Activated CD4-positive, alpha-beta T cell treated with anti-CD3 and anti-CD28 coated beads, Interleukin-2, amount 10 ng/mL, durations not matched to agents 7 days and 5 days (primary cell): ENCODE measurements at places on chromosomes 3 and 15. TPM values are rescaled to one million over a fixed set of nuclear protein-coding genes. Genes with fewer than 3 reads are reported as not detected.

DNA sequence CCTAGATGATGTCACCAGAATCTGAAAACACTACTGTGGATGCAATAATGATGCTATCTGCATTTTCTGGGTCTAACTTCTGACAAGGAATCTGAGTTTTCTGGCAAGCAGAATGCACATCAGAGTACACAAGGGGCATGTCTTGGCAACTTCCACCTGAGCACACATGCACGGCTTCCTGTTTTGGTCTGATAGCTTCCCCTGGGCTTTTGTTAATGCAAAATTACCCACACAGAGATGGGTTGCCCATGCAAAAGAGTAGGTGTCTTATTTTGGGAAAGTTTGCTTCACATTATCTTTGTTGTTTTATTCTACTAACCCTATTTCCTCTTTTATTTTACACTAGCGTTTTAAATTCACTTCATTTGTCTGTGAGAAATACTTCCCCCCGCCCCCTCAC, 74.2 kb upstream of the SATB1 start:
- peaks cover 63% of the 10 kb centered on the region for H3K36me3 ChIP-seq
- H3K4me1 ChIP-seq: peaks cover 38% of the 10 kb centered on the region
- peak; percentile 37 for DNase-seq
- peak overlapping the region; percentile 15 for H3K4me3 ChIP-seq
- H3K27ac ChIP-seq: peak overlapping the region; percentile 88

DNA sequence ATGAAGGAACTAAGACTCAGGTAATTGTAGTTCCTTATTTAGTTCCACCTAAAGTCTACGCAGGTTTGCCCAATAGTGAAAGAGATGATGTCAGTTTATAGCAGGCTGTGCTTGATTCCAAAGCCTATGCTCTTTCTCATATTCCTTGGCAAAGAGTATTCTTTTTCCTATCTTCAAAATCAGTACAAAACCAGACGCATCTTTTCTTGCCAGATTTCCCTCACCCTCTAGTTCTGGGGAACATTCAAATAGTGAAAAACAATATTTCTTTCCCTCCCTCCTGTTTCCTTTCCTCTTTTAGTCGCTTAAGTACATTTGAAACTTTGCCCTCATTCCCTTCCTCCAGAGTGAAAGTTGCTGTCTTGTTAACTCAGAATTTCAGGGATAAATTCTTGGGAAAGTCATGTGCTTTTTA, 134.6 kb upstream of the PDZRN3 start:
- H3K27me3 ChIP-seq: no peaks in the 10 kb centered on the region
- H3K36me3 ChIP-seq: no peaks in the 10 kb centered on the region

The TLR9 gene
- 0.55 TPM for total RNA-seq

DNA sequence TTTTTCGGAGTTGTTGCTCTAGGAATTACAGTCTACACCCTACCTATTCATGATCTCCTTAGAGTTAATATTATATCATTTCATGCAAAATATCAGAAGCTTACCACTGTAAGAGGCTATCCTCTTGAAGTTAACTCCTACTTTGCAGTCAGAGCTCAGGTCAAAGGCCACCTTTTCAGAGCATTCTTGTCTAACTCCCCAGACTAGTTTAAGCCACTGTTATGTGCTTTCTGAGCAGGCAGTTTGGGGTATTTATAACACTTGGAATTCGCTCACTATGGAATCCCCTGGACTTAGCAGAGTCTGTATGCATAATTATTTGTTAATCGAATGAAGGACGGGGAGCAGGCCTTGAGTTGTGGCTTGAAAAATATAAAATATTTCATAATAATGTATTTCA, 21.7 kb downstream of the MED12L start:
- no peaks in the 10 kb centered on the region for H3K4me1 ChIP-seq
- no peak overlapping the region for H3K4me3 ChIP-seq
- no peak overlapping the region for H3K27ac ChIP-seq
- peaks cover 8% of the 10 kb centered on the region for H3K27me3 ChIP-seq
- no peak for DNase-seq

- DNase-seq: no peak
- H3K27ac ChIP-seq: no peak overlapping the region
- H3K36me3 ChIP-seq: no peaks in the 10 kb centered on the region
- H3K27me3 ChIP-seq: peaks cover 24% of the 10 kb centered on the region
- no peak overlapping the region for H3K4me3 ChIP-seq
Measured at GRCh38 chr3:134652409-134652831, 1.6 kb upstream of the KY start.

DNA sequence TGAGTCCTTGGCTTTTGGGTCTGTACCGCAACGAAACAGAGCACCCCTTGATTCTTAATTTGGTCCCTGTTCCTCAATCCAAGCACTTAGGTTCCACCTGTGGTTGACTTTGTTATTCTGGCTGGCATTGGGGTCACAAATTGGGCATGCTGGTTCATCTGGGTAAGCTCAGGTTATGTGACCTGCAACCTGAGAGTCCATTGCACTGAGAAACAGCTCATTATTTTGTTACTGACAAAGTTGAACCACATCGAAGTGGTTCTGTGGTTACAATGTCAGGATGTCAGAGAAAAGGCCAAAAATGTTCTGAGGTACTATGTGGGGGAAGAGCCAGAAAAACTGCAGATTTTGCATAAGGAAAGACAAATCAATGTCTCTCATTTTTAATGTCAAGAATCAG, 74.2 kb downstream of the ZNF621 start:
- no peak for DNase-seq
- H3K4me1 ChIP-seq: peaks cover 4% of the 10 kb centered on the region
- H3K36me3 ChIP-seq: no peaks in the 10 kb centered on the region
- H3K27ac ChIP-seq: no peak overlapping the region
- H3K4me3 ChIP-seq: no peak overlapping the region

DNA sequence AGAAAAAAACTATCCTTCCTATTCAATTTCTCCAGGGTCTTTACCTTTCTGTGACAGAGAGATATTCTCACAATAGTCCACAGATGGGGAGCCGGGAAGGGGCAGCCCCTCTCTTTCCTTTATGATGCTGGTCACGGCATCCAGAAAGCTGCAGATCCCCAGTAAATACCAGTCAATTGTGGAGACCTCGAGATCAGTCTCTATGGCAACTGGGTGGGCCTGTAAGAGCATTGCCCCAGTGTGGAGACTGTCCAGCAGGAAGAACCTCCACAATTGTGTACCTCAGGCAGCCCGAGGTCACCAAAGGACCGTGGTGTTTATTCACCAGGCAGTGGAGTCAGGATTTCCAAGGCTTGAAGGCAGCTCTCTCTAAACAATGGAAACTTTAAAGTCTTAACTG, 291.2 kb downstream of the NTRK3 start:
- no peak overlapping the region for H3K4me3 ChIP-seq
- H3K36me3 ChIP-seq: no peaks in the 10 kb centered on the region
- peaks cover 3% of the 10 kb centered on the region for H3K27me3 ChIP-seq
- H3K4me1 ChIP-seq: no peaks in the 10 kb centered on the region
- no peak overlapping the region for H3K27ac ChIP-seq

DNA sequence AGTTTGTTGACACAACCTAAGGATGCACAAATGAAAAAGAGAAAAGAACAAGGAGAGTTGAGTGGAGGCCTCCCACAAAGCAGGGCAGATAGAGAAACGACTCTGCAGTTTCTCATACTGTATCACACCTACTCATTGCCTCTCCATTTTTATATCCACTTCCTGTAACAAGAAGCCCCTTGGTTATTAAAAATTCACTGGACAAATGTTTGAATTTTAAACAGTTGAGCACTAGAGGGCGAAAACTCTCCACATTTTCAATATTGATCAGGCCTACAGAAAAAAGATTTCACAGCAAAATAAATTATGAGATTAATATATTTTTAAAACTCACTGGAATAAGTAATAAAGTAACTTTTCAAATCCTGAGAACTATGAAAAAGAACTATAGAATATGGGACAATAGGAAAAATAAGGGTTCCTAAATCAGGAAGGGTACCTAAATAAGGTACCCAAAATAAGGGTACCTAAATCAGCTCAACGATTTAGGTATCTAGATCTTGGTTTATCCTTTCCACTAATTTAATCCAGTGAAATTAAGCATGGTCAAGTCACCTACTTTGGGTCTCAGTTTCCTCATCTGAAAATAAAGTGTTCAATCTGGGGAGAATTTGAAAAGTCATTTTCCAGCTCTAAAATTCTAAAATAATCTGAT, 47.0 kb upstream of the PPIB start:
- peaks cover 12% of the 10 kb centered on the region for H3K4me1 ChIP-seq
- H3K27ac ChIP-seq: no peak overlapping the region
- H3K4me3 ChIP-seq: no peak overlapping the region
- DNase-seq: peak; percentile 11
- no peaks in the 10 kb centered on the region for H3K27me3 ChIP-seq
- H3K36me3 ChIP-seq: peaks cover under 1% of the 10 kb centered on the region

The ROPN1 gene
- total RNA-seq: not detected

GRCh38 chr15:50876989-50877360, 31.5 kb upstream of the AP4E1 start:
- H3K27me3 ChIP-seq: peaks cover 10% of the 10 kb centered on the region
- peaks cover 2% of the 10 kb centered on the region for H3K36me3 ChIP-seq
- peaks cover 50% of the 10 kb centered on the region for H3K4me1 ChIP-seq
- peak overlapping the region; percentile 46 for H3K27ac ChIP-seq
- DNase-seq: peak; percentile 82
- peak overlapping the region; percentile 64 for H3K4me3 ChIP-seq

The RASGRP1 gene
- 204 TPM for total RNA-seq

DNA sequence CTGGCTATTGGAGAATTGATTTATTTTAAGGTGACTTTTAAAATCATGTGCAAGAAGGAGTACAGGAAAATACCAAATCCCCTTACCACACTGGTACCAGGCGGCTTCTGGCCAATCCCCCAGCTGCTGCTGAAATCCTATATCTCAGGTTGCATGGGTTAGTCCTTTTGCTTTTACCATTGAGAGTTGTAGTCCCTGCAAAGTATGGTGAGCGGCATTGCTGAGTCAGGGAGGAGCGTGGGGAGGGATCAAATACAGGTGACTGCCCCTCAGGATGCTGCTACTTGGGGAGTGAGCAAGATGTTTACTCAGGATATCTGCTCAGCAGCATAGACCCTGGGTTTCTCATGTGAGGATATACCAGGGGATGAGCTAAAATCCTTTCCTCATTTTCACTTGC, 131.9 kb upstream of the STAC start:
- no peaks in the 10 kb centered on the region for H3K4me1 ChIP-seq
- no peak for DNase-seq
- H3K27ac ChIP-seq: no peak overlapping the region
- H3K27me3 ChIP-seq: no peaks in the 10 kb centered on the region
- H3K36me3 ChIP-seq: no peaks in the 10 kb centered on the region
- no peak overlapping the region for H3K4me3 ChIP-seq

- DNase-seq: no peak
- no peaks in the 10 kb centered on the region for H3K36me3 ChIP-seq
- no peak overlapping the region for H3K27ac ChIP-seq
- peaks cover 6% of the 10 kb centered on the region for H3K4me1 ChIP-seq
Measured at GRCh38 chr3:123126653-123127052, 59.8 kb downstream of the PDIA5 start.

The LPCAT4 gene
- 101 TPM for total RNA-seq

DNA sequence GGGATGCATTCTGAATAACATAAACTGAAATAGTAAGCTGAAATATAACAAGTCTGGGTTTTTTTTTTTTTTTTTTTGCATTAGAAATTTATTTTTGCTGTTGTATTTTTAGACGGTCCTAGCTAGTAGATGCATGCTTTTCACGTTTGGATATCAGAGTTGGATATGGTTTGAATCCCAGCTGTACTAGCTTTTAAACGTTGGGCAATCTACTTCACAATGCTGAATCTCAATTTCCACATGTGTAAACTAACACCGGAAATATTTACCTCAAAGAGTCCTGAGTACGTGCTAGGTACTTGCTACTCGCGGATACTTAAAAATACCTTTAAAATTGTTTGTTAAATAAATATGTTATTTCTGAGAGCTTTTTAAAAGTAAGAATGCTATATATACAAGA, 139.8 kb downstream of the BBX start:
- DNase-seq: no peak
- no peaks in the 10 kb centered on the region for H3K36me3 ChIP-seq
- no peak overlapping the region for H3K27ac ChIP-seq

DNA sequence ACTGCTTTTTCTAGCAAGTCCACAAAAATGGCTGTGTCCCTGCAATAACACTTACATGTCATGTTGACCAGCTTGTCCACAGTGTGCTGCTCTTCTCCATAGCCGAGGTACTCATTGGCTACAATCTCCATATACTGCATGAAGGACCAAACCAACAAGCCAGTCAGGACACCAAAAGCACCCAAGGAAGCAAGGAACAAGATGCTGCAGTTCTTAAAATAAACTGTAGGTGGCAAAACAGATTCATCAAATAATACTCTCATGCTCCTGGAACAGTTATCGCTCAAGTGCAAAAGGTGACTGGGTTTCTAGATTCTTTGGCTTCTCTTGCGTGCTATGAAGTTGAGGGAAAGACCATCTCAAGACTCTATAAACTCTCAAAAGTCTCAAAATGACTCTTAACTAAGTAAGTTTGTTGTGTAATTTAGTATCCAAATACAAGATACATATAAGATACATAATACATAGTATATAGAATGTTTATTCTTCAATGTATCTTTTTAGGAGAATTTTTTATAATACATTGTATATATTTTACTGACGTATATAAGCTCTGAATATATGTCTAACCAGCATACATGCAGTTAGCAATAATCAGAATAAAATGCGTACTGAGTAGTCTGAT, 57.0 kb downstream of the NEK10 start:
- no peaks in the 10 kb centered on the region for H3K4me1 ChIP-seq
- no peak overlapping the region for H3K27ac ChIP-seq
- peak; percentile 16 for DNase-seq
- H3K36me3 ChIP-seq: no peaks in the 10 kb centered on the region

DNA sequence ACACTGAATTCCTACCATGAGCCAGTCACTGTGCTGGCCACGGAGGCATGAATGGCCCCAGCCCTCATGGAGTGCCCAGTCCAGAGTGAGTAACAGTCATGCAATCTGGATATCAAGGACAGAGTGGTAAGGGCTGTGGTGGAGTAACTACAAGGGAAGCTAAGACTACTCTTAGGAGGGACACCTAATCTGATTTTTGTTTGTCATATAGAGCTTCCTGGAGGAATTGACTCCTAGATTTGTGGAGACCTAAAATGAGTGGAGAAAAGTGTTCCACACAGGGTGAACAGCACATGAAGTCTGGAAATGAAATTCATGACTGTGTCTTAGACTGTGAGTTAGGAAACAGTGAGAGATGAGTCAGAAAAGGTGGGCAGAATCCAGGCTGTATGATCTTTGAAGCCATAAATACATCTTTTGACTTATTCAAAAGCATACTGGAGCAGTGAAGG, 219.9 kb downstream of the NFKBIZ start:
- no peak for DNase-seq
- H3K4me3 ChIP-seq: no peak overlapping the region
- H3K27me3 ChIP-seq: no peaks in the 10 kb centered on the region
- no peaks in the 10 kb centered on the region for H3K4me1 ChIP-seq
- H3K27ac ChIP-seq: no peak overlapping the region
- no peaks in the 10 kb centered on the region for H3K36me3 ChIP-seq

GRCh38 chr3:43865887-43866528, 175.3 kb downstream of the ABHD5 start:
- H3K27ac ChIP-seq: no peak overlapping the region
- no peak overlapping the region for H3K4me3 ChIP-seq
- no peaks in the 10 kb centered on the region for H3K4me1 ChIP-seq

The GRM2 gene
- 2.4 TPM for total RNA-seq

GRCh38 chr3:42667523-42668412, 14.3 kb downstream of the ZBTB47 start:
- no peak overlapping the region for H3K27ac ChIP-seq
- no peak for DNase-seq
- no peak overlapping the region for H3K4me3 ChIP-seq

- no peak overlapping the region for H3K4me3 ChIP-seq
- no peak overlapping the region for H3K27ac ChIP-seq
- H3K4me1 ChIP-seq: peaks cover 13% of the 10 kb centered on the region
- DNase-seq: no peak
Measured at GRCh38 chr3:156161172-156161571, 40.8 kb downstream of the KCNAB1 start.

- peak overlapping the region; percentile 52 for H3K27ac ChIP-seq
- DNase-seq: no peak
- H3K4me3 ChIP-seq: peak overlapping the region; percentile 91
Measured at GRCh38 chr3:9399337-9399703, 1.9 kb downstream of the SETD5 start.

The HDC gene
- total RNA-seq: 0.27 TPM
